Right renal pelvis (tissue), 4 donors: ENCODE measurements at places on chromosomes 6 and 20.

DNA sequence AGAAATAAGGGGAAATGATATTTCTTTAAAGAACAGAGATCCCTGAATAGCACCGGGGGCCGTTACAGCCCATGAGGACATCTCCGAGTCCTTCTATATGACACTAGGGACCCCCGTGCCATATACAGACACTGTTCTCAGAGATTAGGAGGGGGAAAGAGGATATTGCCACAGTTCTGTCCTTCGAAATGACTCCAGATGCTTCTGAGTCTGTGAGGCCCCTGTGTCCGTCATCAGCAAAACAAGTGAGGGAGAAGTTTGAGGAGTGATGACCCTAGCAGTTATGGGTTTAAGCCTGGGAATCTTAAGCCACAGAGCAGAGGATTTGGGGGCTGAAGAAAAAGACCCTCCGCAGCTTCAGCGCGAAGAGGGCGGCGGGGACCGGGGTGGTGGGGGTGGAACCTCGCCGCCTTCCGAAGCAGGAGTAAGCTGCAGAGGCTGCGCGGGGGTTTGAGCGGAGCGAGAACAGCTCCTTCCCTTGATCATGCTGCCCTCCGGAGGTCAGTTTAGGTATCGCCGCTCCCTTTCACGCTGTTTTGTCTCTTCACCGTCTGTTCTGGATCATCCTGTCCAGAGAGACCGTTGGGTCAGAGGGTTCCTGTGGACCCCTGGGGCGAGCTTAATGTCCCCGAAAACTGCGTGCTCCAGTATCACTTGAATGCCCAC is 23.6 kb downstream of the VPS52 start:
- DNase-seq, result peak; percentile 81

DNA sequence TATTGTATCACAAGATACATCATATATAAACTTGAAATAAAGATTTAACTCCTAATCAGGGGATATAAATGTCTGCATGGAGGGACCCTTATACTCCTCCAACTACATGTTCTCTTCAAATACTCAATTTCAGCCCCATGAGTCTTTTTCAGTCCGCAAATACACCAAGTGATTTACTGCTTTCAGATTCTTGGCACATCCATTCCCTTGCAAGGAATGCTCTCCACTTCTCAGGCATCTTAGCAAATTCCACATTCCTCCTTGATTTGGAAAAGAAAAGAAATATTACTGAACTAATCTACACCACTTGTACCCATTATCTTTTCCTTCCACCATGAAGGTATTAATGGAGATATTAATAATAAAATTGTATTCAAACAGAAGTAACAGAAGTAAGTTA is 999.4 kb upstream of the GJE1 start:
- no peak for DNase-seq

DNA sequence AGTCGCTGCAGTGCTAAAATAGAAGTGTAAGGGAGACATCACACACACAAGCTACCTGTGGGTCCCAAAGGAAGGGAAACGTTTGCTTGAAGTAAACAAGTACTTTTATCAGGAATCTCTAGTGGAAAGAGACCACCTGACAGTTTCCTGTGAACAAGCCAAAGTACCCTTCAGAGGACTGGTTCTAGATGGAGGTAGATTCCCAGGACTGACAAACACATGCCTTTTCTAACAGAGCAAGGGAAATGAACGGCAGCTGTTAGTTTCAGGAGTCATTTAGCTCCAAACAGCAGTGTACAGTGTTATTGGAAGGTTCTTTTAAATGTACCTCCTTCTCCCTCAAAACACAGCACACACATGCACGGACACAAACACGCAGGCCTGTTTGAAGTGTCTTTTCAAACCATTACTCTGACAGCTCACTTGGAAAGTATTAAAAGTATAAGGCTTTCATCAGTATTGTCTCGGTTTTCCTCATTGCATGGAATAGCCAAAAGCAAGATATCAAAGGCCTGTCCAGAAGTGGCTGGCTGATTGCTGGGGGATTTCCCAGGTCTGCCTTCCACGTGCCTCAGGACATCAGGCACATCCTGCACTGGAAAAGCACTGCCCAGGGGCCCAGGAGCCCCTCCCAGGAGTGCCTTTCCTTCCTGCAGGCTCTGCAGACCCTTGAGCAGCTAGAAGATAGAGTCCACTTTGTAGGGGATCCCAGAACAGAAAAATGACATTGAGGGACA is 393.2 kb upstream of the SOX4 start:
- DNase-seq, result no peak

- DNase-seq, result no peak
These were observed 4.7 kb downstream of the SAPCD1 start for GRCh38 chr6:31767096-31767645.

GRCh38 chr20:17712708-17713107 is 12.9 kb downstream of the BANF2 start:
- DNase-seq, result no peak

GRCh38 chr6:125750692-125751333 is 1.4 kb downstream of the HEY2 start:
- DNase-seq, result no peak

GRCh38 chr20:46434597-46434996 is 28.2 kb upstream of the ELMO2 start:
- no peak for DNase-seq

- no peak for DNase-seq
These were observed 171.6 kb downstream of the ZNF217 start for GRCh38 chr20:53422039-53422438.

- no peak for DNase-seq
These were observed 20.2 kb upstream of the HLA-DOA start for GRCh38 chr6:33029328-33030184.

DNA sequence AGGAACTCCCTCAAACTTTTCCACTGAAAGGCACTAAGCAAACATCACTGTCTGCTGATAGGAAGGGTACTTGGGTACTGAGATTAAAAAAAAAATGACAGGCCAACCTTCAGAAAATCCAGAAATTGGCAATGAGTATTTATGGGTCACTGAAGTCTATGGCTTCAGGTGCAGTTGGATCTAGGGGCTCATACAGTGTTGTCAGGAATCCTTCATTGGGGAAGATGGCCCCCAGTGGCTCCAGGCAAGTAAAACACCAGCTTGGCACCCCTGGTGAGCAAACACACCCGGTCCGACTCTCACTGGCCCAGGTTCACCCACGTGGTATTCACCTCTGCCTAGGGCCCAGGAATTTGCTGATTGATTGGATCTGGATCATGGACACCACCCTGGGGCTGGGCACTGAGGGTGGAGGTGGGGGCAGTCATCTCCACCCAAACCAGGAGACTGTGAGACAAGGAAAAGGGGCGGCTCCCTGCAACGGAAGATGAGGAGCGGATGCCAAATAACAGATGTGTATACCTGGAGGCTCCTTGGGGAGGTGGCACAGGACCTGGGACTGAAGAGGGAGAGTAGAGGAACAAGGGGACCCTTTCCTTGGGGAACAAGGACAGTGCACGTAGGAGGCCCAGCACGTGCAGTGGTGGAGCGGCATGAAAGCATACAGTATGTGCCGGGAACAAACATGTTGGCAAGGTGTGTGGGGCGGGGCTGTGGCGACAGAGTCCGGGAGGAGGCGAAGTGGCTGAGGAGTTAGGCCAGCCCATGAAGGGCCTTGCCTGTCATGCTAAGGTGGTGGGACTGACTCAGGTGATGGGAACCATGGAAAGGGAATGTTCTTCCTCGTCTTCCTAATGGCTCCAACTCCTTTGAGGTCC is 4.7 kb downstream of the SLC2A10 start:
- no peak for DNase-seq

DNA sequence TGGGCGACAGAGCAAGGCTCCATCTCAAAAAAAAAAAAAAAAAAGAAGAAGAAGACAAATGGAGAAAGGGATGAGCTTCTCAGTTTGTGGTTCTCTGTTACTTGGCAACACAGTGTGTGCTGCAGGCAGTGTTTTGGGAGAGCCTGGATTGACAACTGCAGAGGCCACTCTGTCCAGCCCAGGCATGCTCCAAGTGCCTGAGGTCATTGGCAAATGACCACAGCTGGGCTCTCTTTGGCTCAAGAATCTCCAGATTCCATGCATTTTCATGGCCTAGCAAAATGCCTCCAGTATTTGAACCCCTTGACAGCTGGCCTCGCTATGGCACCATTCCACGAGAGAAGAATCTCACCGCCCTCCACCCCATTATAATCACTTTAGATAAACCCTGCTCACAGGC is 126.2 kb downstream of the ANKRD60 start:
- no peak for DNase-seq

- no peak for DNase-seq
These were observed 20.4 kb downstream of the ACSS1 start for GRCh38 chr20:25037288-25038102.

DNA sequence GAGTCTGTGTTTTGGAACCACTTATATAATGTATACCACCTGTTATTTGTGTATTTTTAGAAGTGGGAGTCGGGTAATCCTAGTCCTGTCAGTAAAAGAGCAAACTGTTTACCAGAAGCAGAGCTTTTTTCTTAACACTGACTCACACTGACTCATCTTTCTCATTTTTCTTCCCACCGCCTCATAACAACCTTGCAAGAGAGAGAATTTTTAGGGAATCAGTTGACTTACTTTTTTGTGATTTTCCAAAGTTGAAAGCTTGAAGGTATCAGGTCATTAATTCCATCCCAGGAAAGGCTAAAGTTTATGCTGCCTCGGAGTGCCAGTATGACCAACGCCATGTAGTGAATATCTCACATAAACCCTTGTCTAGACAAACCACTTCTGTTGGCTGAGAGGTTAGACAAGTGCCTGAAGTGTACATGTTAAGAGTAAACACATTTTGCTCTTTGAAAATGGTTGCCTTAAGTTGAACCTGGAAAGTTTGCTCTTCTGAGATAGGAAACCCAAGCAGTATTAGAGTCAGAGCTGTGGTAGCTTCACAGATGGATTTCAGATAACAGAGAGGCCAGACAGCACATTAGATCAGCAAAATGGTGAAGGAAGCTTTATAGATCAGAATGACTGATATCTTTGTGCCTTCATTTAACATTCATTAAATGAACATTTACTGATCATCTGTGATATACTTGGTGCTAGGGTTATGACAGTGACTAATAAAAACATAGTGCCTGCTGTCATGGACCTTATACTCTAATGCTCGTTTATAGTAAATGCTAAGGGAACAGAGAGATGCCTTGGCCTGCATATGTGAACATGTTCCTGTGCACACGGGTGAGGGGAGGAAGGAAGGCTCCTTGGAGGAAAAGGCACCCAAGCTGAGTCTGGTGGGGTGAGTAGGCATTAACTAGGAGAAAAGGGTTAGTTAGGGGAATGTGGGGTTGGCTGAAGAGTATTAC is 29.1 kb upstream of the PKIG start:
- no peak for DNase-seq

GRCh38 chr6:167504385-167504961 is 179.6 kb downstream of the TTLL2 start:
- no peak for DNase-seq

- no peak for DNase-seq
These were observed 280.7 kb upstream of the SUPT3H start for GRCh38 chr6:45658400-45658799.
